ENCODE measurements at places on chromosomes 7 and 10. TPM values are rescaled to one million over a fixed set of nuclear protein-coding genes. Genes with fewer than 3 reads are reported as not detected.

DNA sequence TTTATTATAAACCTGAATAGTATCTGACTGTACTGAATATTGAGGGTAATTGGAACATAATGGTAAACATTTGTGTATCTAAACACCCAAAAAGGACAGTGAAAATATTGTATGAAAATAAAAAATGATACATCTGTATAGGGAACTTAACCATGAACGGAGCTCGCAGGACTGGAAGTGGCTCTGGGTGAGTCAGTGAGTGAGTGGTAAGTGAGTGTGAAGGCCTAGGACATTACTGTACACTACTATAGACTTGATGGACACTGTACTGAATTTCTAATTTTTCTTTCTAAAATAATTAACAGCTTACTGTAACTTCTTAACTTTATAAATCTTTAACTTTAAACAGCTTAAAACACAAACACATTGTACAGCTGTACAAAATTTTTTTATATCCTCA lies 454.5 kb upstream of the FZD8 start:
- H3K4me3 ChIP-seq = no peak overlapping the region
- no peak for DNase-seq
- no peaks in the 10 kb centered on the region for H3K27me3 ChIP-seq
- H3K36me3 ChIP-seq = no peaks in the 10 kb centered on the region
- H3K27ac ChIP-seq = no peak overlapping the region

DNA sequence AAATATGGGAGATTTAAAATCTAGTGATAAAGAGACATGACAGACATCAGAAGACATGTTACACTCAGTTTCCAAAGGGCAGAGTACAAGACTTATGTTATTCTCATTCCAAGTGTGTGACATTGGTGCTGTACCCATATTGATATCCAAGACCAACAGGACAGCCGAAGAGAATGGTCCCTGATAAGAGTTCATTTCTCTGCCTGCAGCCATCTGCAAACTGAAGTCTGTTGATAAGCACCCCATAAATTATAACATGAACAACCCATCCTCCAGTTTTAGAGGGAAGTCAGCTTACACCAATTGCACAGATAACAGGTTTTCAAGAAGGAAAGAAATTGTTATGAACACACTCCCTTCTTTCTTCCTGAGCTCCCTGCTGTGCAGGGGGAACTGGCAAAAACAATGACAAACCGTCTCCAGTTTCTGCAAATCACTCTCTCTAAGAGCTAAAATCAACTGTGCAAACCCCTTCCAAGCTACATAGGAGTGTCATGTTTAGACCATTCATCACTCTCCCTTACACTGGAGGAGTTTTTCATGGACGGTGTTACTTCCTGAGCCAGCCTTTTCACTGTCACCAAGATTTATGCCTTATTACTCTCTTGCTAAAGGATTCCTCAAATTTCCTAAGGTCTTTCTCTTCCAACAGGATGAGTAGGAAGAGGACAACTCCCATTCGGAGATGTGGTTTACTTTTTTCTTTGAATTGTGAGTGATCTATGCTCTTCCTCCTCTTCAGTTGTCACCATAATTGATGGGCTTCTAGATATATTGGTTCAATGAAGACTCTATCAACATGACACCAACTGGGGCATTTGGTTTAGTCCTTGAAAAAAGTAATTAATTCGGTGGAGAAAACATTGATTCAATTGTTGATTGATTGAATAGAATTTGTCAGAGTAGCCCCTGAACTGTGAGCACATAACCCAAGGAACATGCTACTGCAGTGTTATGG lies 80.3 kb upstream of the FAM171A1 start:
- H3K27me3 ChIP-seq = peaks cover 13% of the 10 kb centered on the region
- H3K4me3 ChIP-seq = no peak overlapping the region
- no peaks in the 10 kb centered on the region for H3K4me1 ChIP-seq
- no peaks in the 10 kb centered on the region for H3K36me3 ChIP-seq
- DNase-seq = no peak
- no peak overlapping the region for H3K27ac ChIP-seq

DNA sequence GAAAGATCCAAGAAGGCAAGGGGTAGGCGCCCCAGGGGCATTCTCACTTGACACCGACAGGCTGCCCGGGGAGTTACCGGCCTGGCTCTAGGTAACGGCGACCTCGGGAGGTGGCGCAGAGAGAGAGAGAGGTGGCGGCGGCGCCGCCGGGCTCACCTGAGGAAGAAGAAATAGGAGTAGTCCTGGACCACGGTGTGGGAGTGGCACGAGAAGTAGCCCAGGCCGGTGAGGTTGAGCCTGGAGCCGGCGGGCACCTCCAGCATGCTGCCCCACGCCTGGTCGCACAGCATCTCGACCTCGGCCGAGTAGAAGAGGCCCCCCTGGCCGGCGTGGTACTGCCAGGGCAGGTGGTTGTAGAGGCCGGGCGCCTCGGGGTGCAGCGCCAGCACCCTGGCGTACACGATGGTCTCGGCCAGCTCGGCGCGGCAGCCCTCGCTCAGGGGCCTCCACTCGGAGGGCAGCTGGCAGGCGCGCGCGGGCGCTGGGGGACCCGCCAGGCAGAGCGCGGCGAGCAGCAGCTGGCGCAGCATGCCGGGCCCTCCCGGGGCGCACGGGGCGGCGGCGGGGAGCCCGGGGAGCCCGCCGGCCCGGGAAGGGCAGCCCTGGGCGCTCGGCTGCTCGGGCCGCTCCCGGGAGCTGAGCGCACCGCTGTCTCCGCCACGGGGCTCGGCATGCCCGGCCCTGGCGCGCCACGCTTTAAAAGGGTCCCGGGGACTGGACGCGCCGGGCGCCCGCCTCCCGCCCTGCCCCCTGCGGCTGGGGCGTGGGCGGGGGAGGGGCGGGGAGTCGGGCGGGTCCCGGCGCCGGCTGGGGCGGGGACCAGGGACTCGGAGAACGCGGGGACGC lies at the start of gene CCDC3:
Gene CCDC3, minus strand, starts transcription at position 673 of the 846 bp plus-strand sequence. Its CDS starts 143 bp downstream, at position 530.
- no peak within 1 kb of the TSS for H3K27ac ChIP-seq
- peak within 1 kb of the TSS; percentile 31 for H3K4me3 ChIP-seq
- no peaks in the 10 kb centered on the region for H3K4me1 ChIP-seq
- peaks cover 36% of the 10 kb centered on the region for H3K27me3 ChIP-seq
- DNase-seq = no peak

TMEM176B gene
- not detected for total RNA-seq

DNA sequence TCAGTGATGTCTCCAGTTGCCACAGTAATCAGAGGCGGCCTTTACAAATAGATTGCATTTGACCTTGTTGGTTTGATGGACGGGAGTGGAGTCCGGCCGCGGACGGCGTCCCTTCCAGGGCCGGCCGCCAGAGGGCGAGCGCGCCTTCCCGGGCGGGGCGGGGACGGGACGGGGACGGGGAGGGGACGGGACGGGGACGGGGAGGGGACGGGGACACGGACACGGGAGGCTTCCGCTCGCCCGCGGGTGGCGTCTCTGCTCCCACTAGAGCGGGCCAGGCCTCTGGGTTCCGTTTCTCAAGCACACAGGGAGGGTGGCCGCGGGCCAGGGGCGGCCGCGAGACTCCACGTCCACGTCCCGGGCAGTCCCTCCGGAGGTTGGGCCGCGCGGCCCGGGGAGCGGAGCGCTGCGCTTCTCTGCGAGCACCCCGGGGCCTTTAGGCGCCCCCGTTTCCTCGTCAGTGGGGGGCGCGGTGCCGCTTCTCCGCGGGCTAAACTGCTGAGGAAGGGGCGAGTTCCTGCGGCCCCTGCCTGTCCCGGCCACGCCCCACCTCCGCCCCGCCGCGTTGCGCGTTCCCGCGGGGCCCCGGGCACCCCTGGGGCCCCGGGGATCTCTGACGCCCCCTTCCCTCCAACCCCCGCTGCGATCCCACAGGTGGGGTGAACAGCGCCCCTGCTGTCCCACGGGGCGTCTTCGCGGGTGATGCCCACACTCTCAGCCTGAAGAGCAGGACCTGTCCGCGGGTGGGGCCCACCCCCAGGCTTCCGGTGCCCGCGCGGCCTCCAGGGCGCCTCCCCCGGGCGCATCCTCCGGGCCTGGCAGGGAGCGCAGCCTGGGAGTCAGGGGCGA lies 84.2 kb upstream of the MKI67 start:
- H3K4me3 ChIP-seq = peak overlapping the region; percentile 82
- peaks cover 2% of the 10 kb centered on the region for H3K36me3 ChIP-seq
- H3K27ac ChIP-seq = peak overlapping the region; percentile 66
- peaks cover 13% of the 10 kb centered on the region for H3K27me3 ChIP-seq
- peaks cover 11% of the 10 kb centered on the region for H3K4me1 ChIP-seq

- no peak overlapping the region for H3K27ac ChIP-seq
- H3K36me3 ChIP-seq = no peaks in the 10 kb centered on the region
- no peak for DNase-seq
- H3K4me3 ChIP-seq = no peak overlapping the region
These were observed 9.6 kb upstream of the AGR3 start for GRCh38 chr7:16891338-16891737.

DNA sequence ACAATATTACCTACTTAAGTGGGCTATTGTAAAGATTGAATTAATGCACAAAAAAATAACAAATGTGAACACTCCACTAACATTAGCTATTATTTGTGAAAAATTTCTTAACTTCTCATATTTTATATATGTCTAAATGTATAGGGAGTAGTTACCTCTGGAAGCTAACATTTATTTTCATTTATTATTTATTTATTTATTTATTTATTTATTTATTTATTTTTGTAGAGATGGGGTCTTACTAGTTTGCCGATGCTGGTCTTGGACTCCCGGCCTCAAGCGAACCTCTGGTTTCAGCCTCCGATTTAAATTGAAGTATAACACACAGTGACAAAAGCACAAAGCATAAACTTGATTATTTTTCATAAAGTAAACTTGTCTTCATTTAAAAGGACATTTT lies 5.1 kb upstream of the SPOCK2 start:
- H3K4me3 ChIP-seq = no peak overlapping the region
- H3K27ac ChIP-seq = no peak overlapping the region

GRCh38 chr10:45424668-45425404 lies 50.8 kb downstream of the ALOX5 start:
- H3K27ac ChIP-seq = no peak overlapping the region
- no peaks in the 10 kb centered on the region for H3K27me3 ChIP-seq
- H3K4me3 ChIP-seq = peak overlapping the region; percentile 30
- H3K36me3 ChIP-seq = peaks cover 13% of the 10 kb centered on the region

DNA sequence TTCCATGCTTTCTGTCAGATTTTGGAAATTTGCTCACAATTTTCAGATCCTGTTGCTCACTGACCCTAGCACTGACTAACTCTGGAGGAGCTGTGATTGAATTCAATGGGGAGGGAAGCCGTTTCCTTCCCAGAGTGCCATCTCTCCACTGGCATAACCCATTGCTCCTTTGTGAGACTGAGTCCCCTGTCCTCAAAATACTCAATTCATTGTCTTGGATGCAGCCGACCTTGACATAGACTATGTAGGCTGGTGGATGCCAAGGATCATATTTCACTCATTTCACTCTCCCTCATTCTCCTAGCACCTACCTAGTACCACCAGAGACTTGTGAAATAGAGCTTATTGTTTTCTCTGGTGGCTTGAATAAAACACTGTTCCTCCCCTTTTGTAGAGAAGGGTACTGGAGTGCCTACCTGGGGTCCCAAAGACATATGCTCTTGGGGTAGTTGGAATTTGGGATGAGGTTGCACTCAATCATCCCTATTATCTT lies 511.3 kb upstream of the ZMIZ1 start:
- no peak overlapping the region for H3K27ac ChIP-seq
- H3K4me1 ChIP-seq = no peaks in the 10 kb centered on the region
- DNase-seq = no peak
- no peak overlapping the region for H3K4me3 ChIP-seq
- peaks cover 3% of the 10 kb centered on the region for H3K27me3 ChIP-seq

DNA sequence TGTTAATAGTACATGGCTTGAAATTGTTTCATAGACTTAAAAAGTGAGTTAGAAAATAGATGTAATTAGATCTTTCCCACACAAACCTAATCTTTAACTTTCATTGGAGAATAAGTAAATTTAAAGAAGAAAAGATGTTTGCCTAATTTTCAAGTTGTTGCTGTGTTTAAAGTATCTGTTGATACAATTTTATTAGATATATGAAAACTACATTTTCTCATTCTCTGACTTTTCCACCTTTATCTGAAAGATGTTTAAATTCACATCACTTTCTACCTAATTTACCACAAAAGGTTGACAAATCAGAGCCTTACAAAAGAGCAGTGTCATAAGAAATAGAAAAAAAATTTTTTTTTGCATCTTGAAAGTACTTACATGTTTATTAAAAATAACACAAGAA lies 45.8 kb downstream of the SHOC2 start:
- peaks cover 10% of the 10 kb centered on the region for H3K36me3 ChIP-seq
- no peak overlapping the region for H3K27ac ChIP-seq
- H3K4me3 ChIP-seq = no peak overlapping the region
- no peak for DNase-seq
- H3K27me3 ChIP-seq = no peaks in the 10 kb centered on the region
- peaks cover 7% of the 10 kb centered on the region for H3K4me1 ChIP-seq

GRCh38 chr7:151756076-151756731 lies 120.7 kb downstream of the PRKAG2 start:
- H3K27me3 ChIP-seq = peaks cover 5% of the 10 kb centered on the region
- H3K4me3 ChIP-seq = peak overlapping the region; percentile 3
- peaks cover 14% of the 10 kb centered on the region for H3K4me1 ChIP-seq

- H3K4me3 ChIP-seq = no peak overlapping the region
- H3K27ac ChIP-seq = no peak overlapping the region
- no peak for DNase-seq
These were observed 96.7 kb upstream of the LAMB4 start for GRCh38 chr7:108226816-108227299.

NRP1 gene
- 1.2 TPM for total RNA-seq

CDC123 gene
- total RNA-seq = 191 TPM

DNA sequence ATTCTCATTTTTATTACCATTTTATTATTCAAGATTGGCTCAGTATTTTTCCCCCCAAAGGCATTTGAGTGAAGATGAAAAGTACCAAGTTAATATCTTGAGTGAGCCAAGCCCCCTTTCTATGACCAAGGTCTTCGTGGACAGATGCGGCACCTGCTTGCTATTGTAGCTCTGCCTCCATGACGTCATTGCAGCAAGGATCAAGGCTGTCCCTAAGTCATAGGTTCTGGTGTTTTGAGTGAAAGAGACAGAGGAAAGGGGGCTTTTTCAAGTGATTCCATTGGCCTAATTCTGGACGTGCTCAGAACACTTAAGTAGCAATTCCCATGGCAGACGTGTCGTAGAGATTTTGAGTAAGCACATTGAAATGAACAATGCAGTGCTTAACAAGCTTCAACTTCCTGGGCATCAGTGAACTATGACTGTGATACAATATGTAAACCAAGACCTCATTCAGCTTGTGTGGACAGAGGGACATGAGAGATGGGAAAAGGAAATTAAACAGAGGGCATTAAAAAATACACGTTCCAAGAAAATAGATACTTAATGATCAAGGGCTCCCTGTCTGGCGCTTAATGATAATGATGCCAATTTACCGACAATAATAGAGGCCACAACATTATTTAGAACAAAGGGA lies 248.7 kb upstream of the NPVF start:
- H3K4me3 ChIP-seq = no peak overlapping the region
- H3K27ac ChIP-seq = no peak overlapping the region
- no peak for DNase-seq
- H3K4me1 ChIP-seq = no peaks in the 10 kb centered on the region

GRCh38 chr7:82080254-82080927 lies 310.5 kb upstream of the HGF start:
- H3K4me3 ChIP-seq = no peak overlapping the region
- no peak for DNase-seq
- H3K27ac ChIP-seq = no peak overlapping the region
- H3K27me3 ChIP-seq = no peaks in the 10 kb centered on the region
- H3K36me3 ChIP-seq = no peaks in the 10 kb centered on the region
- no peaks in the 10 kb centered on the region for H3K4me1 ChIP-seq
